Epithelial cell of alveolus of lung (primary cell): ENCODE measurements at places on chromosomes 16 and 17. TPM values are rescaled to one million over a fixed set of nuclear protein-coding genes. Genes with fewer than 3 reads are reported as not detected.

SOST gene
- total RNA-seq, result not detected in 2 replicates

SLC6A2 gene
- total RNA-seq, result not detected in 2 replicates

CCL5 gene
- total RNA-seq, result 0.52 TPM in 1 of 2 replicates, not detected in the other

TLE7 gene
- total RNA-seq, result not detected in 2 replicates

CCL4 gene
- total RNA-seq, result not detected in 2 replicates

MYO1C gene
- total RNA-seq, result 55.4 and 155 TPM in 2 replicates

SRL gene
- total RNA-seq, result 1.0 TPM in 1 of 2 replicates, not detected in the other

PYDC1 gene
- total RNA-seq, result not detected in 2 replicates

HES7 gene
- 0.78 and 1.4 TPM in 2 replicates for total RNA-seq

G6PC1 gene
- total RNA-seq, result not detected in 2 replicates

AOC2 gene
- total RNA-seq, result 0.26 and 0.72 TPM in 2 replicates

CMTM1 gene
- total RNA-seq, result 1.1 and 3.4 TPM in 2 replicates

VASN gene
- 94.0 and 148 TPM in 2 replicates for total RNA-seq

PAGR1 gene
- 38.3 and 49.5 TPM in 2 replicates for total RNA-seq

TPSB2 gene
- total RNA-seq, result not detected in 2 replicates

KRTAP16-1 gene
- not detected in 2 replicates for total RNA-seq

CASKIN1 gene
- total RNA-seq, result under 0.01 and 0.08 TPM in 2 replicates

KRTAP4-6 gene
- not detected in 2 replicates for total RNA-seq

CDH5 gene
- total RNA-seq, result 3.0 and 3.6 TPM in 2 replicates

MATCAP1 gene
- 8.4 and 38.3 TPM in 2 replicates for total RNA-seq

MT1X gene
- total RNA-seq, result 183 and 239 TPM in 2 replicates

MARVELD3 gene
- 0.52 TPM in 1 of 2 replicates, not detected in the other for total RNA-seq

PPP4C gene
- 151 and 157 TPM in 2 replicates for total RNA-seq

KRT27 gene
- total RNA-seq, result not detected in 2 replicates

PRSS27 gene
- total RNA-seq, result 0.13 and 4.7 TPM in 2 replicates

LAT gene
- 1.4 and 1.7 TPM in 2 replicates for total RNA-seq

DRC3 gene
- 0.40 and 1.4 TPM in 2 replicates for total RNA-seq

TXNDC11 gene
- total RNA-seq, result 34.9 and 43.2 TPM in 2 replicates

EVPLL gene
- 0.08 TPM in 1 of 2 replicates, not detected in the other for total RNA-seq

LHX1 gene
- total RNA-seq, result 0.13 TPM in 1 of 2 replicates, not detected in the other

GPR139 gene
- total RNA-seq, result not detected in 2 replicates

ZNF423 gene
- 1.0 and 2.6 TPM in 2 replicates for total RNA-seq

TBC1D3L gene
- total RNA-seq, result 1.0 and 6.4 TPM in 2 replicates

KRTAP17-1 gene
- not detected in 2 replicates for total RNA-seq

SAMD14 gene
- 7.4 and 10.7 TPM in 2 replicates for total RNA-seq

PPM1E gene
- total RNA-seq, result 0.16 and 1.0 TPM in 2 replicates

TACO1 gene
- total RNA-seq, result 18.4 and 33.9 TPM in 2 replicates

ADAD2 gene
- not detected in 2 replicates for total RNA-seq

PSME3IP1 gene
- 52.6 and 52.9 TPM in 2 replicates for total RNA-seq
